ENCODE measurements at places on chromosomes 12 and 14.

DNA sequence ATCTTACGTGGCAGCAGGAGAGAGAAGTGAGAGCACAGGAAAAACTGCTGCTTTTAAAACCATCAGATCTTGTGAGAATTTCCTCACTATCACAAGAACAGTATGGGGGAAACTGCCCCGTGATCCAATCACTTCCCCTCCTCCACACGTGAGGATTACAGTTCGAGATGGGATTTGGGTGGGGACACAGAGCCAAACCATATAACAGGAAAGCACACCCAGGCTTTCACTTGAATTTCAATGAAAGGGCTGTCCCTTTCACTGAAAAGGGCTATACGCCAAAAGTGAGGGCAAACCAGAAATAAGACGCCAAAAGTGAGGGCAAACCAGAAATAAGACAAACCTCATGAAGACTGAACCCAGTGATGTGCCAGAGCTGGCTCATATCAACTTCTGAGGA lies 22.8 kb upstream of the TMEM233 start:
- no peak for DNase-seq

- no peak for DNase-seq
Measured at GRCh38 chr14:94427016-94427613, 25.5 kb downstream of the SERPINA11 start.

DNA sequence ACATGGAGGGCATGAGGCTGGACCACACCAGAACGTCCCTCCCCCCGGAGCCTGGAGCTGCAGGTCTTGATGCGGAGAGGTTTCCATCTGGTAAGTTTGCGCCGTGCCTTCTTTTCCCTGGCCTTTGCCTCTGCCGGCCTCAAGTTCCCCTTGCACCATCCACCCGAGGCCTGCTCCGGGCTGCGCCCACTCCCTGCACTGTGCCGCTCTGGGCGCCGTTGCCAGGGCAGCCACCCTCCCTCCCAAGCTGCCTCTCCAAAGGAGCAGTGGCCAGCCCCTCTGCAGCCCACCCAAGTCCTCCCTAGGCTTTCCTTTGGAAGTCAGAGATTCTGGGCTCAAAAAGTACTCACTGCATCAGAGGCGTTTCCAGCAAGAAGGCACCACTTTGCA lies 46.2 kb upstream of the MEG3 start:
- DNase-seq = no peak

GRCh38 chr14:45150386-45150890 lies 14.7 kb downstream of the FANCM start:
- DNase-seq = no peak

DNA sequence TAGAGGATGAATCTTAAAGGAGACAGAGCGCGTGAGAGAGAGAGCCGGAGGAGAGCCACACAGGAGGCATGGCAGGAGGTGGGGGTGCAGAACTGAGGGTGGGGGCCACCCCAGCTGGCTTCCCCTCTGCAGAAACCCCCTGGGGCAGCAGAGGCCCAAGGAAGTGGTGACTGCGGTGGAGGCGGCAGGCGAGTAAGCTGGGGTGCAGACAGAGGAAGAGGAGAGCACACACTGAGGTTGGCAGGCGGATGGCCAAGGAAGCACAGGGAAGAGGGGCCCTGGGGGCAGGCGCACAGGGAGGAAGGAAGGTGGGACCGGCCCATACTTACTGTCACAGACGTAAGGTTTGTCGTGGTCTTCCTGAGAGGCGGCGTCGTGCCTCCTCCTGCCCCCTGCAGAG lies 179.8 kb downstream of the DPF3 start:
- DNase-seq = no peak

Data from stimulated activated CD8-positive, alpha-beta memory T cell treated with anti-CD3 and anti-CD28 coated beads, Interleukin-7, amount 100 ng/mL, for 24 hours (primary cell).